ENCODE measurements at places on chromosomes 5 and 9.
A peak's percentile ranks its signal among the peaks of the same experiment; 100 is the strongest.

- no peak for DNase-seq
These were observed 10.5 kb upstream of the FGF1 start for GRCh38 chr5:142696379-142696778.

GRCh38 chr5:66469684-66470083, 126.5 kb upstream of the MAST4 start:
- no peak for DNase-seq

- no peak for DNase-seq
These were observed 1474.3 kb upstream of the CDH9 start for GRCh38 chr5:28512648-28513047.

- no peak for DNase-seq
These were observed 25.5 kb downstream of the PLAC8L1 start for GRCh38 chr5:146079695-146080373.

- no peak for DNase-seq
These were observed 89.7 kb downstream of the IQGAP2 start for GRCh38 chr5:76492819-76493189.

- no peak for DNase-seq
These were observed 30.8 kb downstream of the ARHGAP26 start for GRCh38 chr5:142800776-142801494.

DNA sequence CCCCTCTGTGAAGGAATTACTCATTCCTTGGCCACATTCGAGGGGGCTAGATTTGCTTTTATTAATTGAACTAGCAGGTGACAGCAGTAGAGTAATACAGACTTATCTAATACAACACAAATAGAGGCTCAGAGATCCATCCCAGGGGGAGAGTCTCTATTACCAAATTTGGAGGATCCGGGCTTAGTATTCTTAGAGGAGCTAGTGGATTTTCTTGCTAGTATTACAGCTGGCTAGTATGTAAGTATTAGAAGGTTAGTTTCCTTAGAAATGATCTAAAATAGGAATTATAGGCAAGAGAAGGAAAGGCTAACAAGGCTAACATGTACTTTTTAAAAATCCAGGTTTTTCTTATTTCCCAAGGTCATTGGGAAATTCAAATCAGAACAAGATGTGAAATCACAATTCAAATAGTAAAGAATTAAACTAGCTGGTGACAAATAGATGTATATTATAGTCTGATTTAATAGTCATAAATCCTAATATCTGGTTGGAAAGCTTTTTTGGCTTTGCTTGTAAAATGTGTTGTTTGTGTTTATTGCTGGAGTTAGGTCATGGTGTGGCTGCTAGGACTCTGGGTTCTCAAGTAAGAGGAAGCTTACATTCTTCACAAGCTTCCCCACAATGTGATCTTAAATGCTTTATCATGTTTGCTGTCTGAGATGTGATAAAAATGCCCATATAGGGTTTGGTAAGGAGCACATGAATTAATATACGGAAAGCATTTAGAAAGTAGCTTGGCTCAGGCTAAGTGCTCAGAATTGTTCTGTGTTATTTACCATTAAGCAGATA, 160.4 kb upstream of the MPDZ start:
- no peak for DNase-seq

GRCh38 chr9:38141746-38142591, 72.9 kb upstream of the SHB start:
- DNase-seq = peak; percentile 54

GRCh38 chr5:139068494-139069151, 129.5 kb downstream of the SIL1 start:
- DNase-seq = no peak

- no peak for DNase-seq
These were observed 221.1 kb downstream of the CDK5RAP2 start for GRCh38 chr9:120358877-120359276.

DNA sequence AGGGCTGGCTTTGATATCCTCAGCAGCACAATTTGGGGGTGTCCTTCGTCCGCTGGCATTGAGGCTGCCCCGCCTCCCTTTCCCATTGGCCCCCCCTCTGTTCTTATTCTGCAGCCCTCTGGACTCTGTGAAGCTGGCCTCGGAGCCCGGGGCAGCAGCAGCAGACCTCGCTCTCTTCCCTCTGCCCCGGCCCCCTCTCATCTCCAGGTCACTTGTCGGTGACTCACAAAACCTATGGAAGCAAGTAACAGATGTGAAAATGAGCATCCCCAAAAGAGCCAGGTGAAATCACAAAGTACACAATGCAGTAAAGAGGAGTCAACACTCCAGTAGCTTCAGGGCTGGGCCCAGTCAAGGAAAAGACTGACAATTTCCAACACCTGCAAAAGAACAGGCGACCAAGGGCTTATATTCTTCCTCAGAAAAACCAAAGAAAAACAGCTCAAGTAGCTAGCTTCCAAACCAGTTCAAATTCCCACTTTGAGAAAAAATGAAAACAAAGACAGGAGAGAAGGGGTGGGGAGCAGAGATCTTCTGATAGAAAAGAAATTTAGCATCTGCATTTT, 97.5 kb downstream of the ZNF608 start:
- DNase-seq = no peak

DNA sequence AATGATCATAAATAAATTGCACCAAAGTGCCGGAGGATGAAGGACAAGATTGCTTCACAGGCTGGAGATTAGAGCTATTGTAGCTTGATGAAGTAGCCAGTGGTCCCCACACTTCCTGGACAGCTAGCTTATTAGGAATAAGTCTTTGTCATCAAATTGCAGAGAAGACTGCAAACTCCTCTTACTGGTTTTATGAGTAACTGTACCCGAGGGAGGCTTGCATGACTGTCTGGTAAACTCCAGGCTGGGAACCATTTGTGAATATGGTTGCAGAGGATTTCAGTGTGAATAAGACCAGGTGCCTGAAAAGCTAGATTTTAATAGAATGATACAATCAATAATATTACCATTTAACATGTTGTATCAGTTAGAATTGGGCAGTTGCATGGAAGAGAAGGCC, 36.5 kb upstream of the SEMA5A start:
- no peak for DNase-seq

DNA sequence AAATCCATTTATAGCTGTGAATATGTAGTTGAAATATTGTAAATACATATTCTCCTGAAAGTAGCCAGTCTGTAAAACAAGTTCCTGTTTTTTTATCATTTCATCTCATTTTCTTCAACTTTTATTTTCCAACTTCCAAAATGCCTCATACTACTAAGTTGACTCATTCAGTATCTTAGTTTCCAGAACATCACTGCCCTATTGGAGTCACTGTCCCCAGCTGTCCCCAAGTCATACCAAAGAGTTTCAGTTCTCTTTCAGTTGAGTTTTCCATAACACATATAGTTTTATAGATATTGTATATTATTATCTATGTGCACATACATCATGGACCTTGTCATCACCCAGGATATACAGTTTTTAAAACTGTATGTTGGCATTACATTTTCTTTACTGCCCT, 261.7 kb downstream of the CDH12 start:
- no peak for DNase-seq

DNA sequence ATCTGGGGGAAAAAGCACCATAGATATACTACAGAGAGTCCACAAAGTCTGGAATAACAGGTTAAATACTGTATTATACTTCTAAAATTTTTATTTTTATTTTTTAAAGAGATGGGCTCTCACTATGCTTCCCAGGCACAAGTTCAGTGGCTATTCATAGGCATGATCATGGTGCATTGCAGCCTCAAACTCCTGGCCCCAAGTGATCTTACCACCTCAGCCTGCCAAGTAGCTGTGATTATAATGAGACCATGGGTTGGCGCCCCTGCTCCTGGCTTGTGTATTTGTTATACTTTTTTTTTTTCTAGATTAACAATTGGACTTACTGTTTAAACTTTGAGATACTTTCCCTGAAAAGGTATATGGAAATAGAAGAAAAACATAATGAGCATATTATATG, 25.9 kb downstream of the ERBIN start:
- DNase-seq = no peak

DNA sequence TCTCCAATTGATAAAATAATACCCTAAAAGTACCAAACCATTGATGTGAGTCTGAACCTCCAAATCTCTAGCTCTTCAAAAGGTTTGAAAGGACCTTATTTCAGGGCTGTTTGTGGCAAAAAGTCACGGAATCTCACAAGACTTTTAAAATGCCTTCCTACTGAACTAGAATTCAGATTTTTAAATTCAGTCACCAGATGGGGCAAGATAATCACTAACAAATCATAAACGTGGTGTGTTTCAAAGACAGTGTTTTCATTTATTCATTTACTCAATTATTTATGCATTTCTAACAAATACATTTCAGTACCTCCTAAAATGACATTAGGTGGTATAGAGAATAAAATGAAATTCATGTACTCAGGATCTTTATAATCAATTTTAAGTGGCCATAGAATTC, 68.2 kb upstream of the SMC2 start:
- DNase-seq = no peak

DNA sequence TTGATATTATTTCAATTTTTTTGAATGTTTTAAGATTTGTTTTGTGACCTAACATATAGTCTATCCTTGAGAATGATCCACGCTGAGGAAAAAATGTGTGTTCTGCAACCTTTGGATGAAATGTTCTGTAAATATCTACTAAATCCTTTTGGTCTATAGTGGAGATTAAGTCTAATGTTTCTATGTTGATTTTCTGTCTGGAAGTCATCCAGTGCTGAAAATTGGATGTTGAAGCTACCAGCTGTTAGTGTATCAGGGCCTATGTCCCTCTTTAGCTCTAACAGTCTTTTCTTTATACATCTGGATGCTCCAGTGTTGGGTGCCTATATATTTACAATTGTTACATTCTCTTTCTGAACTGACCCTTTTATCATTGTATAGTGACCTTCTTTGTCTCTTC, 422.3 kb downstream of the TMEM232 start:
- DNase-seq = no peak

DNA sequence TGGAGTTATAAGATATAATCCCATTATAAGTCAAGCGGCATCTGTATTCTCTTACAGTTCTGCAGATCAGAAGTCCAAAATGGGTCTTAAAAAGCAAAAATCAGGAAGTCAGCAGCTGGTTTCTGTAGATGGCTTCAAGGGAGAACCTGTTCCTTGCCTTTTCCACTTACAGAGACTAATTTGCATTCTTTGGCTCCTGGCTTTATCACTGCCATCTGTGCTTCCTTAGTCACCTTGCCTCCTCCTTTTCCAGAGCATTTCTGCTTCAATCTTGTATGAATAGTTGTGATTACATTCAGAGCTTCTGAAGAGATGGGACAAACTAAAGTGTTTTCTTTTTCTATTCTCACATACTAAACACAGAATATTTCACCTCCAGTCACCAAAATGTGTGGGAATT, 647.3 kb upstream of the GRAMD2B start:
- DNase-seq = no peak

DNA sequence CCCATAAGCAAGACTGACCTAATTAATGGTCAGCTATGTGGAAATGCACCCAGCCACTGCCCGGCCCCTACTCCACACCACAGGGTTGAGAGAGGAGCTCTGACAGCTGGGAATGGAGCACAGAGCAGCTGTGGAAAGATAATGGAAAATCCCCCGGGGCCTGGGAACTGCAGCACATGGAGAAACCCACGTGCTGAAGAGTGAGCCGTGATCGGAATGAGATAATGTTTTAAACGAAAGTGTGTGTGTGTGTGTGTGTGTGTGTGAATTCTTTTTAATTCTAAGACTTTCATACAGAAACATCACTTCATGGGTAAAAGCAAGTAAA, 13.1 kb upstream of the SLC12A7 start:
- DNase-seq = no peak

DNA sequence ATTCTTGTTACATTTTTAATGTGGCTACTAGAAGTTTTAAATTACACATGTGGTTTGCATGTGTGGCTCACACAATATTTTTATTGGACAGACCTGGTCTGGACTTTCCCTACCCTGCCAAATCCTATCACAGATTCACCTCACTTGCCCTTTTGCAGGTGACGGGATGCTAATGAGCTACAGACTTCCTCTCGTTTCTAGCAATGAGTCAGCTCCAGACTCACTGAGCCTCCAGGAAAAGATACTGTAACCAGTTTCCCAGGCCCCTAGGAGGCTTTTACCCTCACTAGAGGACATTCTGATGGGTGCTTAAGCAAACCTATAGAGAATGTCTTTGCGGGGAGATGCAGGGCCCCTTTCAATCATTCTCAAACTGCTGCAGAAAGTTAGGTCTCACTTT, 135.4 kb downstream of the WDR41 start:
- DNase-seq = no peak

DNA sequence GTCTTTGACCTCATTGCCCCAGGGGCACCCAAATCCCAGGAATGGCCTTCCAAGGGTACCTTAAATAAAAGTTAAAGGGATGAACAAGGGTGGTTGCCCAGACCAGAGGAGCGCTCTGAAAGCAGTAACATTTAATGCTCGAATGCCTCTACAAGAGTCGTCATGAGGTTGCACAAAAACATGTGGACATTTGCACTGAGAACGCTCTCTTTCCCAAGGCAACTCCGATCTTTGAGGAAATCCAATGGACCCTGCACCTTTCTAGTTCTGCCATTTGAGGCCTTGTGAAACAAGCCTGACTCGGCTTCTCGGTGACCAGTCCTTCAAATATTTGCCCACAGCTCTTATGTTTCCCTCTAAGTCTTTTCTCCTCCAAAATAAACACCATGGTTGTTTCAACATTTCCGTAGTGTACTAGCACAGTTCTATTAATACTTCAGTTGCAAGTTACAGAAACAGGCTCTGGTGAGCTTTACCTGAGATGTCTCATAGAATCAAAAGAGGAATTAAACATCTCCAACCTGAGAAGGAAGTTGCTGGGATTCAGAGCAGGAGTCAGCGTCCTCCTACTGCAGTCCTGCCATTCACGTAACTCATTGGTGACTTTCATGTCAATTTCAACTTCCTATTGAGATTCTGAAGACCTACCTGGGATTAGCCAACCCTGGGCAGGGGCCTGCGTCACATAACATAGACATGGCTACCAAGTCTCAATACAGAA, 168.8 kb upstream of the RAI14 start:
- DNase-seq = no peak

DNA sequence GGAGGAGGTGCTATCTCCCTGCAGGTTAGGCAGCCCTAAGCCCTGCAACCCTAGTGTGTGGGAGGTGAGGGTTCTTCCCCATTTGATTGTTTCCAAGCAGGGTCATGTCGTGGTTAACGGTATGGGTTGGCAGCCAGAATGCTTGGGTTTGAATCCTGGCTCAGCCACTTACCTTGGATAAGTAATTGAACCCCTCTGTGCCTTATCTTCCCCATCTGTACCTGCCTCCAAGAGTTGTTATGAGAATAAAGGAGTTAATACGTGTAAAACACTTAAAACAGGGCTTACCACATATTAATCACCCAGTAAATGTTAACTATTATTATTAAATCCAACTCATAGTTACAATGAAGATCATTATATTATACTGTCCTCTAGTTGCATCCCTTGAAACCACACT, 52.2 kb upstream of the SPATA31E1 start:
- no peak for DNase-seq

- peak; percentile 46 for DNase-seq
These were observed 59.4 kb upstream of the RAPGEF1 start for GRCh38 chr9:131799177-131799823.
